SW 1271 (cell line): ENCODE measurements at places on chromosomes 2 and 18.

DNA sequence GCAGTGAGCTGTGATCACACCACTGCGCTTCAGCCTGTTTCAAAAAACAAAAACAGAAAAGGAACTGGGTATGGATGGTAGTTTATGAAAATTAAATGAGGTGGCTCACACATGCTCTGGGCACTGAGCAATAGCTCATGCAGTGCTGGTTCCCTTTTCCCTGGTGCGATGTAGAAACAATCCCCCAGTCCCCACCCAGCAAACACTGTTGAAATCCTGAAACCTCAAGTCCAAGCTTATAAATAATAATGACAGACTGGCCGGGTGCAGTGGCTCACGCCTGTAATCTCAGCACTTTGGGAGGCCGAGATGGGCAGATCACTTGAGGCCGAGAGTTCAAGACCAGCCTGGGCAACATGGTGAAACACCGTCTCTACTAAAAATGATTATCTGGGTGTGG, 55.4 kb upstream of the SMAD2 start:
- no peak for DNase-seq

DNA sequence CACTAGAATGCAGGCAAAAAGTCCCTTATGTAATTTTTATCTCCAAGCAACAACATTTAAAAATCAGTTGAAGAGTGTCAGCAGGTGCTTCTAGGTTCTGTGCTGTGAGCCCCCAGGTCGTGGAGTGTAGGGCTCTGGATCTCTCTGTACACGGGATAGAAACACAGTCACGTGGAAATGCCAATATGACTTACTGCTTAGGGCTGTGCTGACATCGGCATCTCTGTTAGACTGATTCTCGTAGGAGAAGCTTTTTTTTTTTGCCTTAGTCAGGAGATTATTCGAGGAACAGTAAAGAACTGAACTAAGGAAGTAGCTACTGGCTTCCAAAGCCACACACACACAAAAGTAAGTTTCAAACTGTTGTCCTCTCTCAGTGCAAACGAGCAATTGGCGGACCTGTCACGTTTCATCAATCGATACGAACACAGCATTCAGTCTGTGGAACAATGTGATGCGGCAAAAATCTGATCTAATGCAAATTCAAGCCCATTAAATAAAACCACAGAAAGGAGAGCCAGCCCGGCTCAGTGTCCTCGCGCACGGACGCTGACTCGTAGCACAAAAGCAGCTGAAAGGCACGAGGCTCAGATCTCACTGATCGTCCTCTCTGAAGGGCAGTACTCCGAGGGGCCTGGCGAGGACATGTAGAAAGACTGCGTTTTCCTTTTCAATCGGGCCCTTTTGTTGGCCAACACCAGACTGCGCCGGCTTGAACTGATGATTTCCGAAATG, 41.5 kb downstream of the PRELID3A start:
- DNase-seq = no peak

DNA sequence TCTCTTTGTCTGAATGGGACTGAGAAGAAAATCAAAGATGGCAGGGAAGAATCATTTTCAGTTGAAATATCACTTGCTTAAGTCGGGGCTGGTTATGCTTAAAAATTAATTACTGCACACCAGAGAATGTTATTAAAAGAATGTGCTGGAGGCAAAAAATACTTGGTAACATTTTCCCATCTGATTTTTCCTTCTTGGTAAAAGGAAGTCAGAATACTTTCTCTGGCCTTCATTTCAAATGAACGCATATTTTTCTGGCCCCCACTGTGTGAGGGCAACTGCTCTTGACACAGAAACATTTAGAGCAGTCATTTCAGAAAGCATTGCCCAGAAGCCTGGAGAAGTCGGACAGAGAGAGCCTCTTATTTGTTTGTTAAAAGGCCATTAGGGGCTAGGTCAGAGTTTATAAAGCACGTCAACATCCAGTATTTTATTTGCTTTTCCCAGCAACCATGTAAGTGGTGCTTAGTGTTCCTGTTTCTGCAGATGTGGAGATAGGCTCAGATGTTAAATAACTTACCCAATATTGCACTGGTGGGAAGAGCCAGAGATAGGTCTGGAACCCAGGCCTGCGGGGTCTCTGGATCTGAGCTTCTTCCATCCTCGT, 32.9 kb upstream of the LYPD6B start:
- no peak for DNase-seq

GRCh38 chr2:18959952-18960717, 370.8 kb upstream of the NT5C1B start:
- DNase-seq = no peak
